ENCODE measurements at places on chromosomes 2 and 18. TPM values are rescaled to one million over a fixed set of nuclear protein-coding genes. Genes with fewer than 3 reads are reported as not detected.
A peak's percentile ranks its signal among the peaks of the same experiment; 100 is the strongest.

Gene CXCR4
- 215 TPM for total RNA-seq

Gene TTC32
- 15.3 TPM for total RNA-seq

- H3K4me3 ChIP-seq = no peak overlapping the region
- no peak for DNase-seq
- H3K27me3 ChIP-seq = no peaks in the 10 kb centered on the region
- no peak overlapping the region for H3K27ac ChIP-seq
Measured at GRCh38 chr18:45894818-45895217, 69.3 kb downstream of the SIGLEC15 start.

Gene CROCC2
- not detected for total RNA-seq

Gene PLA2R1
- total RNA-seq = 0.34 TPM

DNA sequence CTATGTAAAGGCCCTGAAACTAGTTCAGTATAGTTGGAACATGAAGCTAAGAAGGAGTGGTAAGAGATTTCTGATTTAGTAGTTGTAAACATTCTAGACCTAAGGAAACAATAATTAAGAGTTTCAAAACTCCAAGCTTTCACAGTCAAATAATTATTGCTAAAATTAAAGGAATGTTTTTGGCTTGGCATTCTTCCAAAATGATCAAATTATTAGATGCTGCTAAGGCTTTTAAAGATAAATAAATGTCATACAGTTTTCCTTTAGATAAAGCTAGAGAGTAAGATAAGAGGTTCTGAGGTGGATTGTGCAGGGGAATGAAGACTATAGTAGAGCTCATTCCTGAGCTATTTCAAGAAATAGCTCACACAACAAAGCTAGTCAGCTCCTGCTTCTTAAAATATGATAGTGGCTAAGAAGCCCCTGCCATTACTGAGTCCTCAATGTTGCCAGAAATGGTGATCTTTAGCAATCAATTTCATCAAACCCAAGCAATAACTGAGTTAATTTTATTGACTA lies 45.3 kb downstream of the ZC3H15 start:
- no peak overlapping the region for H3K4me3 ChIP-seq
- no peak overlapping the region for H3K27ac ChIP-seq
- peaks cover 7% of the 10 kb centered on the region for H3K36me3 ChIP-seq
- no peaks in the 10 kb centered on the region for H3K27me3 ChIP-seq
- DNase-seq = no peak

DNA sequence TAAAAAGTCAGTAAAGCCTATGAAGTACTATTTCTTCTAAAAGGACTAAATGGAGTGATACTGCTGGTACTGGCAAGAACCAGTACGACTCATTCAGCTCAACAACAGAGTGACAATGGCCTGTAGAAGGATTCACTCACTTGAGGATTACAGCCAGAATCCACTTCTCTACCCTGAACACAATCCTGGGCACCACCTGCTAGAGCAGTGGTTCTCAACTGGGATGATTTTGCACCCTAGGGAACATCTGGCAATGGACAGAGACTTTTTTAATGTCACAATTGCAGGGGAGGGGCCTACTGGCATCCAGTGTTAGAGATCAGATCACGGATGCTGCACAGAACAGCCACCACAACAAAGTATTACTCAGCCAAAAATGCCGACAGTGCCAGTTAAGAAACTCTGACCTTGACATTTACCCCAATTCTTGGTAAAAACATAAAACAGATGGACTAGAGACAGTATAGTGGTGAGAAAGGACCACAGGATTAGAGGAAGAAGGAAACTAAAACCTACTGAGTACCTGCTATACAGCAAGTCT lies 5.0 kb downstream of the SPIRE1 start:
- no peak overlapping the region for H3K27ac ChIP-seq
- H3K36me3 ChIP-seq = no peaks in the 10 kb centered on the region
- H3K4me3 ChIP-seq = no peak overlapping the region
- DNase-seq = no peak

GRCh38 chr2:33535421-33535820 lies 59.0 kb downstream of the RASGRP3 start:
- no peak overlapping the region for H3K4me3 ChIP-seq
- peaks cover 24% of the 10 kb centered on the region for H3K4me1 ChIP-seq
- peak overlapping the region; percentile 87 for H3K27ac ChIP-seq
- peak; percentile 36 for DNase-seq
- H3K36me3 ChIP-seq = no peaks in the 10 kb centered on the region

Gene AOX1
- total RNA-seq = 0.32 TPM

DNA sequence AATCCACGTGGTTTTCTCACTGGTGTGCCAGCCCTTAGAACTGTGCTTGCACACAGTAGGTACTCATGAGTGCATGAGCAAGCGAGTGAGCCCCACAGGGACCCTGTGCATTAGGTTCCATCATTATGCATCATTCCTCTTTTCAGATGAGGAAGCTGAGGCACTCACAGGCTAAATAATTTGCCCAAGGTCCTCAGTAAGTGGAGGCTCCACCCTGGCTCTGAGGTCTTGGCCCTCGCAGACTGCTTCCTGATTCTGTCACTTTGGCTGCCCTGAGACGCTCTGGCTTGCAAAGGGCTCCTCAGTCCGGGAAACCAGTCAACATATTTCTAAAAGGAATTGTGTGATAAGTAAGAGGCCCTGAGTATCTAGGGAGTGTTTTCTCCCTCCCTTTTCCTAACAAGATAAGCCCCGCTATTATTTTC lies 71.7 kb downstream of the IL1R2 start:
- peaks cover 11% of the 10 kb centered on the region for H3K36me3 ChIP-seq
- no peak overlapping the region for H3K27ac ChIP-seq
- no peak for DNase-seq

DNA sequence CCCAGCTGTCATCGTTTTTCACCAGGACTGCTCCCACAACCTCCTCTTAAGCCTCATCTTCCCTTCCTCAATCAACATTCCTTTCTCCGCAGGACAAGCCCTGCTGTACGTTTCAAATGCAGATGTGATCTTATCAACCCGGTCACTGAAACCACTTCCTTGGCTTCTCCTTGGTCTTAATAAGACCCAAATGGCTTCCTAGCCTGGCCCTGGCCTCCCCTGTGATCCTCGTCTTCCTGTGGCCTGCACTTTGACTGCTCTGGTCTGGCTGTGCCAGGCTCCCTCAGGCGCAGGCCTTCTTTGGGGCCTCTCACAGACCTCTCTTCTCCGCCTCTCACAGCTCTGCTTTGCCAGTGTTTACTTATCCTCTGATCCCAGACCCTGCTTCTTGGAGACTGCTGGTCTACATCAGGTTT lies 4.7 kb upstream of the ADNP2 start:
- DNase-seq = no peak
- H3K4me3 ChIP-seq = no peak overlapping the region
- H3K27ac ChIP-seq = no peak overlapping the region
- no peaks in the 10 kb centered on the region for H3K27me3 ChIP-seq

DNA sequence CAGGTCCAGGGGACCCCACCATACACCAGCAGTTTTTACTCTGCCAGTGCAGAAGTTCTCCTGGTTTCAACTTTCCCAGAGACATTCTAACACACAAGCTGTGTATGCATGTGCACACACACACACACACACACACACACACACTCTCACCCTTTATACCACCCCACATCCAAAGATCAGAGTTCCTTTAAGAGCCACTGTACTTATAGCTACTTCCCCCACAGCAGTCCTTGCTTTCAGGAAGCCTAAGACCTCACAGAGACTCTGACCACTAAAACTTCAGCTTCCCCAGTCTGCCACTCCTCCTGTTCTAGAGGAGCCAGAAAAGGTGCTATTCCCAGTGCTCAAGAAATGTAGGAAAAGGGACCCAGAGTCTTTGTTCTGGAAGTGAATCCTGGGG lies 107.8 kb downstream of the ZNF521 start:
- no peak overlapping the region for H3K4me3 ChIP-seq
- H3K27me3 ChIP-seq = no peaks in the 10 kb centered on the region
- H3K36me3 ChIP-seq = no peaks in the 10 kb centered on the region
- peaks cover 3% of the 10 kb centered on the region for H3K4me1 ChIP-seq
- no peak overlapping the region for H3K27ac ChIP-seq

- H3K4me3 ChIP-seq = peak overlapping the region; percentile 43
- no peaks in the 10 kb centered on the region for H3K27me3 ChIP-seq
- no peak overlapping the region for H3K27ac ChIP-seq
- H3K36me3 ChIP-seq = no peaks in the 10 kb centered on the region
Measured at GRCh38 chr18:78293940-78294541, 685.6 kb upstream of the SALL3 start.

DNA sequence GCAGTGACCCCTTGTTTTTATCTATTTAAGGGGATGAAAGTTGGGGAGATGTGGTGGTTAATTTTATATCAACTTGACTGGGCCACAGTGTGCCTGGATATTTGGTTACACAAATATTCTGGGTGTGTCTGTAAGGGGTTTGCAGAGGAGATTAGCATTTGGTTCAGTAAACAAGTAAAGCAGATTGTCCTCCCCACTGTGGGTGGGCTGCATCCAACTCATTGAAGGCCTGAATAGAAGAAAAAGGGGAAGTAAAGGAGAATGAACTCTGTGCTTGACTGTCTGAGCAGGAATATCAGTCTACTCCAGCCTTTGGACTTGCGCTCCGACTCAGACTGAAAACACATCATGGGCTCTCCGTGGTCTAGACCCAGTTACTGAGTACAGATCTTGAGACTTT lies 80.9 kb downstream of the GCA start:
- no peaks in the 10 kb centered on the region for H3K27me3 ChIP-seq
- H3K36me3 ChIP-seq = no peaks in the 10 kb centered on the region
- no peak overlapping the region for H3K27ac ChIP-seq

Gene SERPINB4
- not detected for total RNA-seq
